ENCODE measurements at places on chromosomes 12 and 14.

DNA sequence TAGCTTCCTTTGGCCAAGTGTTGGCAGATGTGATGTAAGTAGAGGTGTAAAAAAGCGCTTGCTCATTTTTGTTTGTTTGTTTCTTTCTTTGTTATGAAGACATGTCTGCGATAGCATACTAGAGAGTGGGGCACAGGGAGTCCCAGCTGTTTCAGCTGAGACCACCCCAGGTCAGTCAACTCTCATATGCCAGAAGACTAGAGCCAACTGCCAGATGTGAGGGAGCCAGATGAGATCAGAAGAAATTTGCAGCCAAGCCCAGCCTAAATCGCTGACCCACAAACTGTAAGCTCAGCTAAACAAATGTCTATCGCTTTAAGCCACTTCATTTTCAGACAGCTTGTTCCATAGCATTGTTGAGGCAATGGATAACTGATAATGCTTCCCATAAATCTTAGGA, 397.1 kb downstream of the APAF1 start:
- no peak for DNase-seq

DNA sequence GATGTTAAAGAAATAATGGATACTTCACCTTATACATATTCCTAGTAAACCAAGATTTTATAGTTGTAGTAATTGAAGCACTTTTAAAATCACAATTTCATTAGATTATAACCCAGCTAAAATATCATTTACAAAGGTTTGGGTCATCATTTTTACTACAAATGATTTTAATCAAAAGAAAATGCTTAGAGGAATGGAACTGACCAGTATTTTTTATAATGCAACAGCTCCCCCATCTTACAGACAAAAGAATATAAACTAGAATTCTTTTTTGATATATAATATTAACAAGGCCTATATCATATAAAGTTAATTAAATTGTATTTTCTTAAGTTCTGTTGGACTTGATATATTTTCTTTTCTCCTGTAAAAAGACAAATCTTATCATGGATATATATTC, 20.4 kb upstream of the LRFN5 start:
- DNase-seq = no peak

GRCh38 chr14:55245657-55246268, 25.5 kb upstream of the FBXO34 start:
- no peak for DNase-seq

DNA sequence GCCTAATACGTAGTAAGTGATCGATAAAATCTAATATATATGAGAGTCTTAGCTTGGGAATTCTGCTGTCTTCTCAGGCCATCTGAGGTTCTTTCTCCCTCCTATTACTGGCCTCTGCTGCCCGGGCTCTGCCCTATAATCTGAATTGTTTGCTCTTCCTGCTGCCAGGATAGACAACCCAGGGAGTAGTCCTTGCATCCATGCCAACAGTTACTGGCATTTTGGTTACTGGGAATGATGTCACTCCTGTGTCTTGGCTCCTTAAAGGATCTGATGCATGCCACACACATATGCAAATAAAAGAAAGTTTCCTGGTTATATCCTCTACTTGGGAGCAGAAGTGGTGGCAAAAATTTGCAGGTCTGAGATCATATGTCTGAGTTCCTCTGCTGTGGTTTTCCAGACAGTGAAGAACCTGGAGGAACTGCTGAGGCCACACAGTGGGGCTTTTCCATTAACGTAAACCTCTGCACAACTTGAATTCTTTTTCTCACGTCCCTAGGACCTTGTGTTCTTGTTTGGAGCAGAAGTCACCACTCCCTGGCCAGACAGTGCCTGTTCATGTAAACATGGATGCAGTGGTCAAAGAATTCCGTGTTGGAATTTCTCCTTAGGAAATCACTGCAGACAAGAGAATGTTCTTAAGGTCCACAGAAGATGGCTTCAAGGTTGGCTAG, 320.6 kb upstream of the TBX3 start:
- no peak for DNase-seq

Data from anterior cingulate cortex (tissue), 58 donors.